ENCODE measurements at places on chromosomes 11 and 22.
A peak's percentile ranks its signal among the peaks of the same experiment; 100 is the strongest.

GRCh38 chr11:129815596-129816461 is at the start of gene TMEM45B:
Gene TMEM45B, plus strand, starts transcription at chr11:129815848. Its CDS starts 36,635 bp downstream, at chr11:129852483.
- peak; percentile 3 for DNase-seq

- no peak for DNase-seq
Observed at GRCh38 chr11:41175304-41175972, 284.0 kb downstream of the LRRC4C start.

DNA sequence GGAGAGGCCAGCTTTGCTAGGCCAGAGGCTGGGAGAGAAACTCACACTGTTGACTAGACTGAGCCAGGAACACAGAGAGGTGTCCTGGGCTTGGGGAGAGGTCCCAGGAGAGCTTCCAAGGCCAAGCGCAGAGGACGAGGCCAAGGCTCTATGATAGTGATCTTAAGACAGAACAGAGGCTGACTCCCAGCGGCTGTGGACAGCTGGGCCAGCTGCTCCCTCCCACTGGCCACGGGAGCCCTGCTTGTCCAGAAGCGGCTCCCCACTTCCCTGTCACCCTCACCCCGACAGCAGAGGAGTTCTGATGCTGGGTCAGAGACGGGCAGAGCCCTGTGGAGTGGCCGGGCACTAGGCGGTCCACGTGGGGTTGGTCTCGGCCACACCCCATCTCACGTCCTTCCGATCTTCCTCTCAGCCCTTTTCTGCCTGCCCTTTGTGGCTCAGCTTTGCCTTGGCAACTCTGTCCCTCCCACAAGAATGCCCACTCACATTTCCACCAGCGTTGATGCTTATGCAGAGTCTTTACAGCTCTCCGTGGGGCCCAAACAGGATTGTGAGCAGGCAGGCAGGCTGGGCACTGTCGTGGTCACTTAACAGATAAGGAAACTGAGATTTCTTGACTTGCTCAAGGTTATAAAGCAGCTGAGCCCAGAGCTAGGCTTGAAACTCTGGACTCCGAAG is 68.2 kb downstream of the FBXO7 start:
- no peak for DNase-seq

DNA sequence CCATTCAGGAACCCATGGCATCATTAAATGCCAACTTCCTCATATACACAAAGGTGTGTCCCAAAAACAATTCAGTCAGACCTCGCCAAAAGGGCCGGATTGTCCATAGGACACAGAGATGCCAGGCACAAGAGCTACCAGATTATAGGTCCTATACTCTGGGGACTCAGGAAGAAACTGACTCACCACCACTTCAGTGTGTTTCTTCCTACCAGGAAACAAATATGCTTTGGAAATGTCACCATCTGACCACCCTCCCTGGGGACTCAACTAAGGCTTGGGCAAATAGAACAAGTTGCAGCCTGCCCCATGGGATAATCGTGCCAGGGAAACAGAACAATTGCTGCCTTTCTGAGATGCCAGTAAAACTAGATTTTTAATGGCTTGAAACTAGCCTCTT is 11.7 kb downstream of the POU2AF3 start:
- no peak for DNase-seq

DNA sequence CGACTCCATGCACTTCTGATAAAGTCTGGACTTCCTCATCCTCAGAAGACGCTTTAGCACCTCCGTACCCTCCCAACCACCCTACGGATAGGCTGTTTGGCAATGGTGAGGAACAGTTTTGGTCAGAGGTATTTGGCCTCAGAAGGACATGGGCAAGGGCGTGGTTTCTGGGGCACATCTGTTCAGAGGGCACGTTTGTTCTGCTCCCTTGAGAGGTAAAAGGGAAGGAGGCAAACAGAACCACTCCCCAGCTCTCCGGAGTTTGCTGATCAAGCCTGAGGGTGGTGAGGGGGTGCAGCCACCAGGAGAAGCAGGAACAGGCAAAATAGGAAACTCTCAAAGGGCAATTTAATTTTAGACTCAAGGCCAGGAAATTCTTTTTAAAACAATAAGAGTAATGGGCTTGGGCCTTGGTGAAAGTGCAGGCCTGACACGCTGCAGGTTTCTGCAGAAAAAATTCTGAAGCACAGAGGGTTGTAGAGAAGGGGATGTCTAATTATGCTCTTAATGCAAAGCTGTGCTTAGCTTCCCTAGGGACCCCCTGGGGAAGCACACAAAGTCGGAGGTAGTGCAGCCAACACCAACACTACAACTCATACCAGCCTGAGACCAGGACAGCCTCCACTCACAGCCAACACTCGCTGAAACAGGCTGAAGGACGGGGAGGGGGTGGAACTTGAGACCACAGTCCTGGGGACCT is 23.3 kb downstream of the ETS1 start:
- no peak for DNase-seq

DNA sequence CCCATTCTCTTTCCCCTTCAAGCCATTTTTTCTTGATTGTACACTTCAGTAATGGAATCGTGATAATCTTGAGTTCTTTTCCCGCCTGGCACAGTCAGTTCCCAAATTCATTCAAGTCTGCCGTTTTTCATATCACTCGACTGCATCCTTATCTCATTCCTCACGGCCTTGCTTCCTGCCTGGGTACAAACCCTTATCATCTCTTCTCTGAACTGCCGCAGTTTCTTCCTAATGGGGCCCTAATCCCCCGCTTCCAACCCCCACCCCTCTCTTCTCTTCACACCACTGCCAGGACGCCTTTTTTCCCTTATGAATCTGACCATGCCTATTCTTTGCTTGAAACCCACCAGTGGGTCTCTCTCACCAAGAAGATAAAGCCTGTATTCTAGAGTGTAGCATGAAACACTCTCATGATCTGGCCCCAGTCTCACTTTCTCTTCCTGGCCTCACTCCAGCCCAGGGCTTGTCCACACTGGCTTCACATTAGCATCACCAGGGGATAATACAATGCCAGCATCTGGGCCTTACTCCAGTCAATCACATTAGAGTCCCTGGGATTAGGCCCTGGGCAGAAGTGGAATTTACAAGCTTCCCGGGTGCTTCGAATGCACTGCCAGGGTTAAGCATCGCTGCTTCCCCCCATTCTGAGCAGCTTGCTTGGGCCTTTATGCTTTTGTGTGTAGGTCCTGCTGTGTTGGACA is 102.1 kb downstream of the FBXO7 start:
- DNase-seq = no peak

GRCh38 chr11:119352857-119353260 is 6.4 kb upstream of the MFRP start:
- no peak for DNase-seq

DNA sequence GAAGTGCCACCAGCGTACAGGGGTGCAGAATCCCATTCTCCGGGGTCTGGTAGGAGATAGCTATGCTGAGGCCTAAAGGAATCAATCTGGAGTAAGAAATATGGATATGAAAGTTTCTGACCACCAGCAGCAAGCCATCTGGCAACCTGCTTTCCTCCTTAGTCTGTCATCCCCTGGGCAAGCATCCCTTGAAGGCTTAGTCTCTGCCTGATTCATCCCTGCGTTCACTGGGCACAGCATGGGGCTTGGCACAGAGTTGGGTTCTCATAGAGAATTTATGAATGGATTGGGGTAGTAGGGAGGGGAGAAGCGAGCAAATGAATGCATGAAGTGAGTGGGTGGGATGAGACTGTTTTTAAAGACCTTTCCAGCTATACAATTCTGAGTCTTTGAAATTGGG is 85.8 kb upstream of the NARS2 start:
- no peak for DNase-seq

GRCh38 chr22:28369854-28370253 is 309.8 kb downstream of the TTC28 start:
- no peak for DNase-seq

DNA sequence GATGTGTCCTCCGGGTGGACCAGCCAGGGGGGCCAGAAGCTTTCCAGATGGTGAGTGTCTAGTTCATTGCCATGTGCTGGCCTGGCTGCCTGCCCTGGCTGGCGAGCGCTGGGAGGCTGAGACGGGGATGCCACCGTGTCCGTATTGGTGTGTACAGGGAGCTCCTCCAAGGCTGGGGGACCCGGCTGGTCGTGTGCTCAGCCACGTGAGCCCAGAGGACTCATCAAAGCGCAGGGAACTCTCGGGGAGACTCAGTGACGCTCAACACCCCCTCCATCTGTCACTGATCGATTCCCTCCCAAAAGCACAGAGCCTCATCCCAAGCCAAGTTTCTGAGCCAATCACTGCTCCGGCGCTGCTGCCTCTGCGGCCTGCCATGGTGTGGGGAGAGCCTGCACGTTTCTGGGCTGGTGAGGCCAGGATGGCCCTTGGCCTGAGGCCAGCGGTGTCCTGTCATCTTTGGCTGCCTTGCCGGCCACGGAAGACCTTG is 423.7 kb downstream of the SHANK2 start:
- peak; percentile 19 for DNase-seq

DNA sequence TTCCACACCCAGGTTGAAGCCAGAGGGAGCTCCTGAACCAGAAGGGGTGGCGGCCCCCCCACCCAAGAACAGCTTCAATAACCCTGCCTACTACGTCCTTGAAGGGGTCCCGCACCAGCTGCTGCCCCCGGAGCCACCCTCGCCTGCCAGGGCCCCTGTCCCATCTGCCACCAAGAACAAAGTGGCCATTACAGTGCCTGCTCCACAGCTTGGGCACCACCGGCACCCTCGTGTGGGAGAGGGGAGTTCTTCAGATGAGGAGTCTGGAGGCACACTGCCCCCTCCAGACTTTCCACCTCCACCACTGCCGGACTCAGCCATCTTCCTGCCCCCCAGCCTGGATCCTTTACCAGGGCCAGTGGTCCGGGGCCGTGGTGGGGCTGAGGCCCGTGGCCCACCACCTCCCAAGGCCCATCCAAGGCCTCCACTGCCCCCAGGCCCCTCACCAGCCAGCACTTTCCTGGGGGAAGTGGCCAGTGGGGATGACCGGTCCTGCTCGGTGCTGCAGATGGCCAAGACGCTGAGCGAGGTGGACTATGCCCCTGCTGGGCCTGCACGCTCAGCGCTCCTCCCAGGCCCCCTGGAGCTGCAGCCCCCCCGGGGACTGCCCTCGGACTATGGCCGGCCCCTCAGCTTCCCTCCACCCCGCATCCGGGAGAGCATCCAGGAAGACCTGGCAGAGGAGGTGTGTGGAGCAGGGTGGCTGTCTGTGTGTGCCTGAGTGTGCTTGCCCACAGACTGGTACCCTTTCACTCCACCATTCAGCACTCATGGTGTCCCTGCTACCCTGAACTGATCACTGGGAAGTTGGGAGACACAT is 6.7 kb downstream of the PHOX2A start:
- no peak for DNase-seq

DNA sequence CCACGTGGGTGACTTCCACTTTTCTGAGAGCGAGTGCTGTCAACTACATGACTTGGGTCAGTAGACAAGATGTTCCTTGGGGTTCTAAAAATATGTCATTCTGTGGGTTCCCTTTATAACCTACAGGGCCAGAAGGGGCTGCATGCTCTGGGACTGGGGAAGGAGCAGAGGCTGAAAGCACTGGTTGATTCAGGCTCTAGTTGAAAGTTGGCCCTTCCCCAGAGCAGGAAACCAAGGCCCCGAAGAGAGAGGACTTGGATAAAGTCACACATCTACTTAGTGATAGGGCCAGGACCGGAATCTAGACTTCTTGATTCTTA is 9.9 kb downstream of the ADAMTS15 start:
- no peak for DNase-seq

GRCh38 chr11:85918910-85919794 is 64.0 kb downstream of the CCDC83 start:
- DNase-seq = no peak

- no peak for DNase-seq
Observed at GRCh38 chr11:3056296-3057068, 741 bp downstream of the CARS1 start.

DNA sequence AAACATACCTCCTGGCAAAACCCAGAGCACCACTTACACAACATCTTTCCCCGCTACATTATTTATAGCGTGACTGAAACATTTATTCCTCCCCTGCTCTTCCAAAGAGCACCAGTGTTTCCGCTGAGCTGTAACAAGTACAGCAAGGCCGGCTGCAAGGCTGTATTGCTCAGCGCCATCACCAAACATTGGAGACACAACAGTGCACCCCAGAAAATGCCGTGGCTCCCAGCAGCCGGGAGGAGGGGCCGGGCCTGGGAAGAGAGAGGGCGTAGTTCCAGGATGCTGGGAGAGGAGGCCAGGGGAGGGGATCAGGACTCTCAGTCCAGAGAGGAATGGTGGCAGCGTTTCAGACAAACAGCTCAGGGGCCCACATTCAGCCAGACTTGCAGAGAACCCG is 133.2 kb downstream of the DSCAML1 start:
- no peak for DNase-seq

- no peak for DNase-seq
Observed at GRCh38 chr11:70067591-70068341, 10.4 kb upstream of the ANO1 start.

DNA sequence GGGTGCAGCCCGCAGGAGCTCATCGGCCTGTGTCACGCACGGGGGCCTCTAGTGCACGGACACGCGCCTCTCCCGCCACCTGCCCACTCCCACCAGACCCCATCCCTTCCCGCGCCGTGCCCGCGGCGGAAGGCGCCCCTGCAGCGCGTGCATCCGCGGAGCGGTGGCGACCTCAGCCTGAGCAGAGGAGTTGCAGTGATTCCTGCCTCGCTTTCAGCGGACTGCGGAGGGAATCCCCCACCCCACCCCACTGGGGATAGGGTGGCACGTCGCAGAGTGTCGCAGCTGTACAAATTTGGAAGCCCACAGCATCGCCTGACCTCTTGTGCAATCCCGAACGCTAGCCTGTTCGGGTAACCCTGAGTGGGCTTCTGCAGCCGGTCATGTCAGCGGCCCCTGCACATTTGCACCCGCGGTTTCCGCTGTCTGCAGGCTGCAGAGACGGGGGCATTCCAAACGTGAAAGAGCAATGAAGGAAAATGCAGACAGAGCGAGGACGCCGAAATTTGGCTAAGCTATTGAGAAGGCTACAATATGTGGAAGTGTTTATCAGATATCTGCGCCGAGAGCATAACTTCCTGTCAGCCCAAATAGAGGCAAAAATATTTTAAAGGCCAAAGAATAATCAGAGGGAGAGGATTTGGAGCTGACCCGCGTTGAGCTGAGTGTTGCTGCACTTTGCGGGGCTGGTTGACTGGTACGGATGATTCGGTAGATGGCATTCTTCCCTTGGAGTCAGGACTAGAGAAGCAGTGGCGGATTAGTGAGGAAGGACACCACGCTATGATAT is 617 bp upstream of the ARHGAP20 start:
- peak; percentile 83 for DNase-seq

DNA sequence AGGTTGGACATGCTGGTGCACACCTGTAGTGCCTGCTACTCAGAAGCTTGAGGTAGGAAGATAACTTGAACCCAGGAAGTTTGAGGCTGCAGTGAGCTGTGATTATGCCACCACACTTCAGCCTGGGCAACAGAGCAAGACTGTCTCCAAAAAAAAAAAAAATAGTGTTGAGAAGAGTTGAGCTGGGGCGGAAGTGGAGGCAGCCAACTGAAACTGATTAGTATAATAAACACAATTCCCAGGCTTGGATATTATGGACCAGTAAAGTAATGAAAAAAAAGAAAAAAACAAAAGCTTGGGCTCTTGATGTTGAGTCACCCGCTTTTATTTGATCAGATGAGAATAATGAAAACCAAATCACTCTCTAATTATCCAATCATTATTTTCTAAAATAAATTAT is 21.0 kb downstream of the LDLRAD3 start:
- DNase-seq = no peak

GRCh38 chr11:55457641-55458040 is 89.9 kb downstream of the OR4A15 start:
- no peak for DNase-seq

GRCh38 chr22:23183061-23183698 is 2.9 kb downstream of the BCR start:
- DNase-seq = peak; percentile 60

GRCh38 chr11:12213883-12214282 is 103.5 kb downstream of the MICAL2 start:
- no peak for DNase-seq

All from cerebellar cortex (tissue), 1 donor.